ENCODE measurements at places on chromosomes 3 and 15. TPM values are rescaled to one million over a fixed set of nuclear protein-coding genes. Genes with fewer than 3 reads are reported as not detected.

The C2CD4A gene
- not detected for total RNA-seq

The CYP1A1 gene
- total RNA-seq: 0.18 TPM

The HGD gene
- total RNA-seq: 0.40 TPM

The GOLGA6L7 gene
- not detected for total RNA-seq

The ROPN1 gene
- not detected for total RNA-seq

The BLOC1S6 gene
- 48.1 TPM for total RNA-seq

The THBS1 gene
- 1,018 TPM for total RNA-seq

The IL12A gene
- 0.53 TPM for total RNA-seq

The GPR62 gene
- total RNA-seq: 0.13 TPM

- DNase-seq: no peak
Measured at GRCh38 chr3:79027593-79027992, 740.2 kb downstream of the ROBO1 start.

- DNase-seq: no peak
Measured at GRCh38 chr15:43135351-43135750, 2.0 kb downstream of the TMEM62 start.

DNA sequence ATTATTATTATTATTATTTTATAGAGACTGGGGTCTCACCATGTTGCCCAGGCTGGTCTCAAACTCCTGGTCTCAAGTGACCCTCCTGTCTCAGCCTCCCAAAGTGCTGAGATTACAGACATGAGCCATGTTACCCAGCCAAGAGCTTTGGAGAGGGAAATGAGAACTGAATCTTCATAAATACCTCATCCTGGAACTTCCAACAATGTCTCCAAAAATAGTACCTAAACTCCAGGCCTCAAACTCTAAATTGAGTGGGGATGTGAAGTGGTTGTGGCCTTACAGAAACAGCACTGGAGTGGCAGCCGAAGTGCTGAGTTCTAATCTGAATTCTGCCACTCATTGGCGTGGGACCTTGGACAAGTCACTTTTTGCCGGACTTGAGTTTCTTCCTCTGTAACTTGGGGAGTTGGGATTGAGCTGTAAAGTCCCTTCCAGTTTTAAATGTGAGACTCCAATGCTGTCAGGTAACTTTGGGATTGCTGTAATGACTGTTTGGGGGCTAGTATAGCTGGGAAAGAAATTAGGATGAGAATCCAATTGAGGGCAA, 10.0 kb upstream of the SRP14 start:
- DNase-seq: no peak

DNA sequence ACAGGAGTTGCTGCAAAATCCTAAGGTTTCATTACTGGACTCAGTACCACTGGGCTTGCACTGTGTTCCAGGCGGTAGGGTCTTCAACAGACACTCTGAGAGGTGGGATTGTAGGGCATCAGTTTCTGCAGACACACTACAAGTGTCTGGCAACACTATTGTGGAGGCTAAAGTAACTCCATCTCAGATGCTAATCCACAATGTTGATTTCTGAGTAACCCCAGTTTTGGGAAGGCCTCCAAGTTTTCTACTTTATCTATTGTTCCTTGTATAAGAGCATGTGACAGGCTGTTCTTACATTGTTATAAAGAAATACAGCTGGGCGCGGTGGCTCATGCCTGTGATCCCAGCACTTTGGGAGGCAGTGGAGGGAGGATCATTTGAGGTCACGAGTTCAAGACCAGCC, 2.5 kb upstream of the ABHD5 start:
- DNase-seq: no peak

GRCh38 chr3:160400702-160401150, 1.3 kb downstream of the SMC4 start:
- DNase-seq: peak; percentile 59

DNA sequence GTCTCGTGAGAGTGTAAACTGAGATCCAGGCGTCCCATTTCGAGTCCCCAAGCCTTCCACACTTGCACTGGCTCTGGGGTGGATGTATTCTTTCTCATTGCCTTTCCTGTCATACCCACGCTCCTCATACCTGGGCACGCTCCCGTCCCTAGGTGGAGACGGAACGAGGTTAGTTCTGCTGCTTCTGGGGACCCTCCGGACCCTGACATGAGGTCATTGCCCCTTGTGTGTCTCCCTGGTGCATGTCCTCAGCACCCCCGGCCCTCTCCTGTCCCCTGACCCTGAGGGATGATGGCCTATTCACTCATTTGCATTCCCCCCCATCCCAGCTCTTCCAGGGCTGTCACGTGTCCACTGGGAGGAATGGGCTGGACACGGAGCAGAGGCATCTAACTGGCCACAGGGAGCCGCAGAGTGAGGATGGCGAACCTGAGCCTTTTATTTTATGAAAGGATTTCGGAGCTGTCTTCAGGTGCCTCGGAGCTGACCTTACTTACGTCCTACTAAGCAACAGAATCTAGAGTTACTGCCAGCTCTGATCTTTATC, 8.2 kb downstream of the NIPA1 start:
- DNase-seq: no peak

DNA sequence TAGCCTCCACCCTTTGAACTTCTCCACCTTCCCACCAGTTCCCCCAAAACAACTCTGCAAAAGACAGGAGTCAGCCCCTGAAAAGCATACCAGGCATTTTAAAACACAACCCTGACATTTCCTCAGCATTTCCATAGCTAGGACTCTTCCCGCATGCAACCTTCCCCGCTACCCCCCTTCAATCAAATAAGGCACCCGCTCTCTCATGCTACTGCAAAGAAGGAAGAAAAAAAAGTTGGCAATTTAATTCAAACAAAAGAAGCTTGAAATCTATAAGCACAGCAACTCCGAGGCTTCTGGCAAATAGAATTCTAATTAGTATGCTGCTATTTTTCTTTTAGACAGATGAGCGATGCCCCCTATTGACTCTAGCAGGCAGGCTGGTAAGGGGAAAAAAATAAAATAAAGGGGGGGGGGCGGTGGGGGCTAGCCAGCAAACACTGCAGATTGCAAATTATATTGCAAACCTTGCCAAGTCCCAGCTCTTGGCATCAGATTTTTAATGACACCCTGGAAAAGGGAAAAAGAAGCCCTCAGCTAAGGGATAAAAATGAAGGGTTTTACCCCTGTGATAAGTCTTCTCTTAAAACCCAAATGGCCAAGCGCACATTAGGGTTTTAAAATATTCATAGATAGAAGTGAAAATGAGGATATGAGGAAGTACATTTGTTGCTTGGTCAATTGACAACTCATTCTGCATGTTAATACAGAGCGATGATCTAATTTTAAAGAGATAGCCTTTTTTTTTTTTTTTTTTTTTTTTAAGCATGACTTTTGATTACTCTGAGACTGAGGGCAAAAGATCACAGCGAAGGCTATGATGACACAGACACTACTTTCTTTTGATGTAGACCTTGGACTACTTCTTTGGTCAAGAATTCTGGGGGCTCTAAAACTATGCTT, 255.2 kb downstream of the NR2F2 start:
- DNase-seq: no peak

DNA sequence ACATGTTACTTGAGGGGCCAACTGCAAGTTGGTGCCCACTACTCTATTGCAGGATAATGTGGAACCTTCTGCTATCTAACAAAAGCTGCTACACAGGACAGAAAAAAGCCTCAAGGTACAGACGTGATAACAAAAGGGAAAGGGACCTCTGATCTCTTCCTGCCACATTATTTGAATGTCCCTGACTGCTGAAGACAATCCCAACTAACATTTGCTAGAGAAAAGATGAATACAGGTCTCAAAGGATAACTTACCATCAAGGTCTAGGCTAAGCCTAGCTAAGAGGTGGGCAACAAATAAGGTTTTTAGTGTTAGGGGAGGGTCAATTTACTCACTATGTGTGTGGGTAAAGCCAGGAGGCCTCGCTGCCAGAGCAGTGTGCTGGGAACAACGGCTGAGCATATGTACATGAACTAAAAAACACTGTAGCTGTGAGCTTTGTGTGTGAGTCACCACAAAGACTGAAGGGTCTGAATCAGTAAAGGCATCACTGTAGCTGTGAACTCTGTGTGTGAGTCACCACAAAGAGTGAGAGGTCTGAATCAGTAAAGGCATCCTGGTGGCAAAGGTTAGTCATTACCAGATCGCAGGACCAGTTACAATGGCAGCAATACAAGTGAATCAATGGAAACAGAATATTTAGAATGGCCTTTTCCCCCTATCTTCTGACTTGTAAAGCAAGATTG, 111.7 kb downstream of the LMLN start:
- no peak for DNase-seq

- peak; percentile 91 for DNase-seq
Measured at GRCh38 chr3:25448750-25449692, 21.0 kb downstream of the RARB start.

DNA sequence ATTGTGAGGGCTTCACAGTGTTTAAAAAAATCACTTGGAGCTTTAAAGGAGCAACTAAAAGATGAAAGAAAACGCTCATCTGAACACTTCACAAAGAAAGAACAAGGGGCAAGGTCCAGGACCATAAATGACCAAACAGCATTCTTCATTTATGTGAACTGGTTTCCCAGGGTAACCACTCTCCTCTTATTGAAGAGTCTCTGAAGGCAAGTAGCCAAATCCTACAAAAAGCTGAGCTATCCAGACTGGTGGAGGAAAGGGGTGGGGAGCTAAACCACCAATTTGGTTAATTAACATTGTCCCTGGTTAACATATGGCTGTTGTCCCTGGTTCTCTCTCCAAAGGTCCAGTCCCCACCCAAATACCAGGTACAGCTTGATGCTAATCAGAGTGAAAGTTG, 58.1 kb downstream of the OSBPL10 start:
- no peak for DNase-seq

DNA sequence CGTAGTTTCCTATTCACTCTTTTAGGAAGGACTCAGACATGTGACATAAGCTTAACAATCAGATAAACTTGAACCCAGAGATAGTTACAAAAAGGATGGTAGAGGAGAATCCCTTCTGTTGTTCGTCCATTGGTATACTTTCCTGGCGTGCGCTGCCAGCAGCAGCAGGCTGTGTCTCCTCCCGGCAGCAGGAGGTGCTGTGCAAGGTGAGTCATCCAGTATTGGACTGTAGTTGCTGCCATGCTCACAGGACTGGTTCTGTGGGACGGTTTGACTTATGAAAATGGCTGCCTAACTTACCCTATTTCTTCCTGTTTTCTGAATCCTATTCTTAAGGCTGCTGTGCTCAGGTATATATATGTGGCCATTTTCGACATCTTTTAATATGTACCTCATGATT, 253.4 kb upstream of the LRRC3B start:
- DNase-seq: no peak

GRCh38 chr3:139310474-139310933, 33.3 kb upstream of the MRPS22 start:
- no peak for DNase-seq

DNA sequence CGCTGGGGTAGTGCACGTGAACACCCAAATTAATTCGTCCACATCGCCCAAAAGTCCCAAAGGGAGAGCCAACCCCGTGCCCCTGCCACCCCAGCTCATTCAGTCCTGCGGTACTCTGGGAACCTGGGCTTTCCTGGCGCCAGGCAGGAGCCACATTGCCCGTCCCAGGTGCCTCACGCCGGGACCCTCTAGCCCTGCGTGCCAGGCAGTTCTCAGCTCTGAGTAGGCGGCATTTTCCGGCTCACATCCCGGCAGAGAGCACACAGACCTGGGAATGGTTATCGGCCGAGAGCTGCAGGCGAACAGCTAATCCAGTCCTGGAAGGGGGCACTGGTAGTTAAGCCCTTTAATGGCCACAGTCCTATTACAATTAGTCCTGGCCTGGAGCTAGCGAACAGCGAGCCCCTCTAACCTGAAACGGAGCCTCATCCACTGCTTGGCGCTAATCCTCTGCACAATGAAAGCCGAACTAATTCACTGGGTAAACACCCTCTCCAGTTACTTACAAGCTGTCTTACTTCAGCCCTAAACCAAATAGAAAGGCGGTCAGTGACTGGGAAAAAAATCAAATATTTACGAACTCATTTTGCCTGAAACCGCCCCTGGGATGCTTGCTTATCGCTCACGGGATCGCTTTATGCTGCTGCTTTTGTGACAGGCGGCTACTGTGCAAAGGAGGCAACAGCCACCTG, 254.6 kb upstream of the SOX14 start:
- no peak for DNase-seq

DNA sequence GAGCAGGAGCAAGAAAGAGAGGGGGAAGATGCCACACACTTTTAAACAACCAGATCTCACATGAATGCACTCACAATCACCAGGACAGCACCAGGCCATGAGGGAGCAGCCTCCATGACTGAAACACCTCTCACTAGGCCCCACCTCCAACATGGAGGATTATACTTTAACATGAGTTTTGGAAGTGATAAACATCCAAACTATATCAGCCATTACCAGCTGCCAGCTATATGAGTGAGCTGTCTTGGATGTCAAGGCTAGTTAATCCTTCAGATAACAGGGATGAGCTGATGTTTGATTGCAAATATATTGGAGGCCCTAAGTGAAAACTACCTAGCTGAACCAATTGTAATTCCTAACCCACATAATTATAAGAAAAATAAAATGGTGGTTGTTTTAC, 108.4 kb upstream of the DCBLD2 start:
- no peak for DNase-seq

DNA sequence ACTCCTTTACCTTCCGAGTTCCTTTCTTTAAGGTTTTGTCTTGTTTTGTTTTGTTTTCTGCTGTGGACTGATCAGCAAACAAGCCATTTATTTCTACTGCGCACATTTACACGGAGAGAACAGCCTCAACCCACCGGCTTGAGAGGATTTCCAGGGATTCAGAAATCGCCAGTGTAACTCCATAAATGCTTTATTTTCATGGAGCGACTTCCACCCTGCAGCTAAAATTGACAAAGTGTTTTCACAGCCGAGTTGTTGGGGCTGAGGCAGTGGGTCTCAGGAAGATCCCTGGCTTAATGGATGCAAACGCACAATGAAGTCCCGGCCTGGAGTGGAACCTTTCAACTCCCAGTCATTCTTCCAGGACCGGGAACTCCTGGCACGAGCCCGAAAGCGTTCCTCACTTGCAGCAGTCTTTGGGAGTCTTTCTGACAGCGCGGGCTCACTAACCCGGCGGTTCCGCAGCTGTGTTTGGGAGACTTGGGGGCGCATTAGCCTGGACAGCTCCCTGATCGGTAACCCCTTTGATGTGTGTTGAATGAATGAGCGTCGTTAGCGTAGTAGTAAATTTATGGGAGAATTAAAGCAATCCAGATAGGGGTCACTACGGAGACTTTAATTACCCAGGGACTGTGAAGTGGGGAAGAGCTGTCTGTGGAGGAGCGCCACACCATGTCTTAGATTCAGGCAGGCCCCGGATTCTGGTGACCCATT, 785 bp upstream of the MYRIP start:
- no peak for DNase-seq

DNA sequence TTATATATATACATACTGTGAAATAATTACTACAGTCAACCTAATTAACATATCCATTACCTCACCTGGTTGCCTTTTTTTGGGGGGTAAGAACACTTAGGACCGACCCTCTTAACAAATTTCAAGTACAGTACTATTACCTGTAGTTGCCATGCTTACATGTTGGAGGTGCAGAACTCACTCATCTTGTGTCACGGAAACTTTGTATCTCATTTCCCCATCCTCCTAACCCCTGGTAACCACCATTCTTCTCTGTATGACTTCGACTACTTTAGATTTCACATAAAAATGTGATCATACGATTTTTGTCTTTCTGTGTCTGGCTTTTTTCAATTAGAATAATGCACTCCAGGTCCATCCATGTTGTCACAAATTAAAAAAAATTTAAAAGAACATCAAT, 55.5 kb upstream of the MELTF start:
- DNase-seq: no peak

All from sciatic nerve (tissue), 2 donors.